Activated CD4-positive, alpha-beta T cell treated with anti-CD3 and anti-CD28 coated beads, Interleukin-2, amount 50 U/mL, for 4 hours (primary cell): ENCODE measurements at places on chromosomes 2 and 18.
A peak's percentile ranks its signal among the peaks of the same experiment; 100 is the strongest.

GRCh38 chr2:136310005-136310495, 192.1 kb upstream of the CXCR4 start:
- DNase-seq: no peak

DNA sequence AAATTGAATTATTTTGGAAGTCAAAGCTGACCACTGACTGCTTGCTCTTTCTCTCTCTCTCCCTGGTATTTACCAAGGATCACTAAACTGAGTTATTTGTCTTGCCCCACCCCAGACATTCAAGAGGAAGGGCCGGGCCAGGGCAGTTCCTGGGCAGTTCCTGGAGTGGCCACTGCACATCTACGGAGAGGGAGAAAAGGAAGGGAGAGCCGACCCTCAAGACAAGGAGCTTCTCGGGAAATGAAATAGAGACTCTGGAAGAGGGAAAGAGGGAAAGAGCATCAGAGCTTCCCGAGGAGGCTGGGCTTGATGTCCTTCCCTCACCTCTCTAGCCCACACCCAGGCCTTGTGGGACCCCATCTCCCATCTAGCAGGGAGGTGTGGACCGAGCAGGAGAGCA, 83.1 kb downstream of the SEPTIN10 start:
- no peak for DNase-seq

DNA sequence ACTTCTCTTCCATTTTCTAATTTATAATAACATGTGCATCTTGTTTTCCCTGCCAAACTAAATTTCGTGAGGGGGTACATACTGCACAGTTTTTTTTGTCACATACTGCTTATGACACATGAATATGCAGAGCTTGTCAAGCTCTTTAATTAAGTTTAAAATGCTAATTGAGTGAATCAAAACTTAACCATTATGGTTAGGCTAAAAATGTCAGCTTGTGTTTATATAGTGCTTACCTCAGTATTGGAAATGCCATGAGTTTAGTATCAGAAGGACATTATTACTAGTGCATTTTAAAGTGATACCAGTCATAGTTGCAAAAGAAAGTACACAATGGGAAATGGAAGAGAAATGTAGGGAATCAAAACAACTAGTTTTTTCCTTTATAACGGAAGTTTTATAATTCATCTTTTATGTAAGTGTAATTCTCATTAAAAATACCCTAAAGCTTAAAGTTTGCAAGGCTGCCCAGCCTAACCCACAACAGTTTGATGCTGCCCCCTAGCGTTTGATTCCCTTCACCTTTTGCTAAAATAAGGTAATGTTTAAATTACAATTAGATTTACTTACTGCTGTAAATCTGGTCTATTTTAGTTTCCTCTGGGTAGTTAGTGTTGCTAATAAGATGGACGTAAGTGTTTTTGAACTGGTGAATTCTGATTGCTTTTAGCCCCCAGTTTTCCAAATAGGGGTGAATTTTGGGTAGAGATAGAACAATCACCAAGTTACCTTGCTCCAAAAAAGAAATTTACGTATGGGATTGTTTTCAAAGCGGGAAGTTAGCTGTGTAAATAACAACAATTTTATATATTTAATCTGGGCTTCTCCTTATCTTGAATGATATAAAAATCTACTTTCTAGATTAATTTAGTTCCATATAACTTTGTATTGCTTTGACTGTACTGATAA, 3.2 kb downstream of the SLC39A10 start:
- peak; percentile 81 for DNase-seq

DNA sequence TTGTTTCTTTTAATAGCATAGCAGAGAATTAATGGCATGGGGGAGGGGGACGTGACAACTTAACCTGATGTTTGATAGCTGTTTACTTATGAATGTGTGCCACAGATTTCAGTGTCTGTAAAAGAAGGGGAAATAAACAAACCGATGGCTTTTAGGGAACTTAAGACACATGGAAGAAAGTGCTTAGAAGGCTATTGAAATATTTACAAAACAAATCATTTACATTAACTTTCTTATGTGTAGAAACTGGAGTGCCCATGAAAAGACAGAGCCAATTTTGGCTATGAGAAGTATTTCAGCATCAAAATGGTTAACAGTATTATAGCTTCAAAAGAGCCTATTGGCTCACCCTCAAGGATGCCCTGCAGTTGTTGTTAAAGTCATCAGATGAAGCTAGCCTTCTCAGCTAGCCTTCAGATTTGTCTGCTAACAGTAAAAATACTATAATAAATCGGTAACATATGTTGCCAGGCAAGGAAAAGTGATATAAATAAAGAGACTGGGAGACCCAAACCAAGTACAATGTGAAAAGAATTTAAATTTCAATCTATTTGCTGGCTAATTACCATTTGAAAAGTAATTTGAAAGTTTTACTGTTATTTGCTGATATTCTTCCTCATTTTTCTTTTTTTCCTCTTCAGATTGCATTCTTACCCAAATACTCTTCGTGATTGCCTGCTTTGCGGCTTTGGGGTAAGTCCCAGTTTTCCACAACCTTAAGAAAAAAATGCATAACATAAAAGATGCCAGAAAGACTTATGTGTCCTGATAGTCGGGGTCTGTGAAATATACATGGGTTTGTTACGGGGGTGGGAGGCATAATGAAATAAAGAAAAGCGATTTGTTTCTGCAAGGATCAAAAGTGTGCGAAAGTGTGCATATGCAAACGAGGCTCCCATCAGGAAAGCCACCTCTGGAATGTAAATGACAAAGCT, 256.4 kb downstream of the MEIS1 start:
- DNase-seq: no peak

- DNase-seq: no peak
These were observed 253.2 kb downstream of the ZNF804A start for GRCh38 chr2:184851576-184851975.

- DNase-seq: peak; percentile 31
These were observed 2.4 kb downstream of the SMAD7 start for GRCh38 chr18:48948112-48949049.

DNA sequence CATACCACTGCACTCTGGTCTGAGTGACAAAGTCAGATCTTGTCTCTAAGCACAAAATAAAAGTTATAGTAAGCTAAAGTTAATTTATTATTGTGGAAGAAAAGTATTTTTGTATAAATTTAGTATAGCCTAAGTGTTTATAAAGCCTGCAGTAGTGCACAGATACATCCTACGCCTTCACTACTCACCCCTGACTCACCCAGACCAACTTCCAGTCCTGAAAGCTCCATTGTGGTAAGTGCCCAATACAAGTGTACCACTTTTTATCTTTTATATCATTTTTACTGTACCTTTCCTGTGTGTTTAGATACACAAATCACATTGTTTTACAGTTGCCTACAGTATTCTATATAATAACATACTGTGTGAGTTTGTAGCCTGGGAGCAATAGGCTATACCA, 57.5 kb downstream of the UBE2E3 start:
- no peak for DNase-seq

DNA sequence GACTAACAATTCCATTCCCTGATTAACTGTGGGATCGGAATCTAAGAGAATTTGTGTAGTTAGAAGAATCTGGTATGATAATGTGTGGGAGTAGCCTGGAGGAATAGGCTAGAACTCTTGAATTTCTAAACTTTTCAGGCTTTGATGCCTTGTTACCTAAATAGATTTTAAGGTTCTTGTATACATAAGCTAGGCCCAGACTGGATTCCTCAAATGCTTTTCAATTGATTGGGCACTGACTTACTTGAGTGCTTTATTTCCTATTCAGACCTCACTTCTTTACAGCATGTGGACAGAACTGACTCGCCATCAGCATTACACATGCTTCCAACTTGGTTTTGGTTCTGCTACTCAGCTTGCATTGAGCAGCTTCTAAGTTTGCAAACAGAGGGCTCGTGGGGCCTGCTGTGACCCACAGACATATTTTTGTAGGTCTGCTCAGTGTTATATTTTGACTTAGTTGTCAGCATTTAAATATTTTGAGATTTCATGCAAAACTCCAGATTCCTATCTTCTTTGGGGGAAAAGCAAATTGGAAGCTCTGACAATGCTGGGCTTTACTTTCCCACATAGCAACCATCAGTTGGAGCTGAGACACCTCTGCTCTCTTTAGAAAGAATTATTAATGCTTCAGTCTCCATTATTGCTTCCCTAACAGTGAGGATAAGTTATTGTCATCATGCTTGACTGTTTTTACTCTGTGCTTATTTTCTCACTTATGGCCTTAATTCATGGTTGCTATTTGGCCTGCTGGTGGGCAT, 5.7 kb downstream of the PARD3B start:
- no peak for DNase-seq

- DNase-seq: no peak
These were observed 392.9 kb downstream of the TGIF1 start for GRCh38 chr18:3842844-3843243.

DNA sequence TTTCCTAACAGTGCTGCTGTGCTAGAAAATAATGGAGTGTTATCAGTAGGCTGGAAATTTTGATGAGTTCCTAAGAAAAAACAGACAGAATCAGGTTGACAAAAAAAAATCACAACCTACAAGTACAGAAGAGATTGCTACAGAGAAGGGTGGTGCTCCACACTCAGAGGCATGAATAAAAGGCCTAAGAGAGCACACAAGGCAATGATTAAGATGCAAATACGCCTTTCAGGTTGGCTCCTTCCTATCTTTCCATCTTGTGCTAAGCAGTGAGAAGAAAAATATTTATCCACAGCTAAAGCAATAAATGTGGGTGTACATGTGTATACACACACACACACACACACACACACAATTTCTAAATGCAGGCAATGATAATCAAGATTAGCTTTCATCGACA, 130.6 kb upstream of the UBE2E3 start:
- DNase-seq: no peak

DNA sequence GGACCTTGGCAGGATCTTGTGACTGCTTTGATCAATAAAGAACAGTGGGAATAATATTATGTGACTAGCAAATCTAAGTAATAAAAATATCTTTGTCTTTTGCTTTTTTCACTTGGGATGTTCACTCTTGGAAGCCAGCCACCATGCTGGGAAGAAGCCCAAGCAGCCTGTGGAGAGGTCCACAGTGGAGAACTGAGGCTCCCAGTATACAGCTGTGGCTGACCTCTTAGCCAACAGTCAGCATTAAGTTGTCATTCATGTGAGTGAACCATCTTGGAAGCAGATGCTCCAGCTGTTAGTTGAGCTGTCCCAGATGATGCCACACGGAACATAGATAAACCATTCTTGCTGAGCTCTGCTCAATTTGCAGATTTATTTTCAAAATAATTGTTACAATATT, 160.0 kb downstream of the OSR1 start:
- DNase-seq: no peak

DNA sequence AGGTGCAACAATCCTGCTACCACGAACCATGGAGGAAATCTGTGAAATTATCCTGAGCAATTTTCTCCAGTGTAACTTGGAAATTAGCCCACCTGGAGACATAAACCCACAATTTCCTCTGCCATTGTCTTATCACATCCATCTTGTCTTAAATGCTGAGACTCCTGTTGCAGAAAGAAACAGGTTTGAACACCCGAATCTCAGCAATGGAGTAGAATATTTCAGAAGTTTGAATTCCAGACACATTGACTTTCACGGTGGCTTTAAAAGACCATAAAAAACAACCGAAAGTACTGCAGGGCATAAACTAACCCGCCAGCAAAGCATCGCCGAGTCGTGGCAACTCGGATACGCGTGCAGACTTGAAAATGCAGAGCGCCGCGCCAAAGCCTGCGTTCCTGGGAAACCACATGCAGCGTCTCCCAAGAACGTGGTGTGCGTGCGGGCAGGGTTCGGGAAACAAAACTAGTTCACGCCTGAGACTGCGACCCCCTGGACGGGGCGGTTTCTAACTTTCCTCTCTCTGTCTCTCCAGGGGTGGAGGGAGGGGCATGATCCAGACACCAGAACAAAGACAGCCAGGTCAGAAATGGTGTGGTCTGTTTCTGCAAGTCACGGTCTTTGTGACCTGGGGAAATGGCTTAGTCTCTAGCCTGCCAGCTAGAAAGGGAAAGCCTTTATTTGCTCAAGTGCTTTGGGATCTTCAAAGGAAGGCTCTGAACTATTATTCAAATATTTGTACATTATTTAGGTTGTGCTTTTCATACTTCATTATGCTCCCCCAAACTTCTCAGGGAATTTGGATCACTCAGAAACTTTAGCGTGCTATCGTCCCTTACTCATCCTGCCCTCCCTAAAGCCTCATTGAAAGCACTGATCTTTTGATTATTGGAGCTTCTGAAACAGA, 26.9 kb upstream of the KCTD1 start:
- no peak for DNase-seq

- no peak for DNase-seq
These were observed 93.3 kb downstream of the KLHL29 start for GRCh38 chr2:23478087-23478932.

GRCh38 chr18:76412818-76413565, 82.0 kb downstream of the ZNF516 start:
- no peak for DNase-seq

DNA sequence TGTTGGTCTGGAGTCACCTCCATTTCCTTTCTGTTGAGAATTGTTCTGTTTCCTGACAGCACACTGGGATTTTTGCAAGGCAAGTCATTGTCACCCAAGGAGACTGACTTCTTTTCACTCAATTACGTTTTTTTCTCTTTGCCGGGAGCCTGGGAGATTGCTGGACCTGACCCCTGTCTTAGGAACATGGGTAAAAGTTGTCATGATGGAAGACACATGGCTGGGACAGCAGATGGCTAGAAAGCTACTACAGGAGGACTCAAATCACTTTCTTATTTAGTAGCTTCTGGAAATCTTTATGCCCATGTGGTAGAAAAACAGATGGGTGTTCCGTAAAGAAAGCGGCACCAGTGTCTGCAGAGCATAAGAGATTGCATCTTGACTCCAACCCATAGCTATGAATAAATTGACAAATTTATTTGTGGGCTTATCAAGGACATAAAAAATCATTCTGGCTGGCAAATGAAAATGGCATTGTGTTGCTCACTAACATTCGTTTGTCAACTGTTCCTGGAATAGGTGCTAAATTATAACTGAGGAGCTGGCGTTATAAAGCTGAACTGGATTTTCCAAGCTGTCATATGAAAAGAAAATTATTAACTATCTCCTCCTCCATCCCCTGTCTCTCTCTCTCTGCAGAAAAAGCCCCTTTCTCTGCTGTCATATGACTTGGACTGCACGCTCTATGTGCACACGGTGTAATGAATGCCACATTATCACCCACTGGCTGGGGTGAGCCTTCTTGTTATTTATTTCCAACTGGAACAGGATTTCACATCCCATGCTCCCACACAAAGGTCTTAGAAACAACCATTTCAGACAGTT, 159.8 kb downstream of the SH3RF3 start:
- DNase-seq: no peak

DNA sequence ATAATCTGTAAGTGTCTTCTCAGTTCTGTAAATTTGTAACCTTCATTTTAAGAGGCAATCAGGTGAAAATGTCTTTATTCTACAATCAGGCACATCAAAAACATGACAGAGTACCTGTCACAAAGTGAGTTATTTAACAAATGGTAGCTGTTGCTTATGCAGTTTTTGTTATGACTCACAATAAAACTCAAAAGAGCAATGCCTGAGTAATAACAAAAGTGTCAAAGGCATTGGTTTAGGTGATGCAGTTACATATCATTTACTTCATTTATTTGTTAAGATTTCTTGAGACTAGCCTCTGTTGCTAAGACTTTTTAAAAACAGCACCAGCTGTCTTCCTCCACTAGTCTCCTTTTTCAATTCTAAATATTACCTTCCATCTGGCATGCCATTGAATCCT, 177.8 kb downstream of the KIAA1328 start:
- no peak for DNase-seq

- DNase-seq: no peak
These were observed 174.8 kb downstream of the UBR3 start for GRCh38 chr2:170002096-170002495.
